NCI-H2171 (cell line): ENCODE measurements at places on chromosomes 12 and 14.

DNA sequence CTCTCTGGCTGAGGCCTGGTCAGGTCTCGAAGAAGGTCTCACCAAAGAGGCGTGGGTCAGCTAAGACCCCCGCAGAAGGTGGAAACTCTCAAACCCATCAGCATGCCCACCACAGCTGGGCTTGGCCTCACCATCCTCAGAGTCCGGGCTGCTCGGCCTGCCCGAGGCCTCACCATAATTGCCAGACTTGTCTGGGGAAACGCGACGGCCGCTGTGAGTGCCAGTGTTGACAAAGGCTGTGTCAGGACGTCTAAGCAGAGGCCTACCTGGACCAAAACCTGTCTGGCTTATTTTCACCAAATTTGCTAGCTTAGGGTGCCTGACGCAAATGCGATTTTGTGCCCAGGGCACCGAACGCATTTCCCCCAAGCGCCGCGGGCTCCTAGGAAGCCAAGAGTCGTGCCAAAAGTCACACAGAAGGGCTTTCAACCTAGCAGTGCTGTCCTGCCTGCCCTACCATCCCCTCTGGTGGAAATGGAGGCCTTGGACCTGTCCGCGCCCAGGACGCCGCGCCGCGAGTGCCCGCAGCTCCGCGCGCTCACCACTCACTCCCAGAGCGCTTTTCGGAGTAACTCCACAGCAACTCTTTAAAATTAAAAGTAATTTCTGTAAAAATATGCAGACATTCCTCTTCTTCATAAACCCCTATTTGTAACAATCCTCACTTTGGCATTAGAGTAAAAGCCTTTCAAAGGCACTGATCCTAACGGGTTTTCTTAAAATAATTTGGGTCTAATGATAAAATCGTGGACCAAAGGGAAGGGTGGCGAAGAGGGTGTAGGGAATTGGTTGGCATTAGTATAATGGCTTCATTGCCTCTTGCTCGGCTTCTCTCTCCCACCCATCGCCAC is 1.2 kb upstream of the ALX1 start:
- DNase-seq = no peak

DNA sequence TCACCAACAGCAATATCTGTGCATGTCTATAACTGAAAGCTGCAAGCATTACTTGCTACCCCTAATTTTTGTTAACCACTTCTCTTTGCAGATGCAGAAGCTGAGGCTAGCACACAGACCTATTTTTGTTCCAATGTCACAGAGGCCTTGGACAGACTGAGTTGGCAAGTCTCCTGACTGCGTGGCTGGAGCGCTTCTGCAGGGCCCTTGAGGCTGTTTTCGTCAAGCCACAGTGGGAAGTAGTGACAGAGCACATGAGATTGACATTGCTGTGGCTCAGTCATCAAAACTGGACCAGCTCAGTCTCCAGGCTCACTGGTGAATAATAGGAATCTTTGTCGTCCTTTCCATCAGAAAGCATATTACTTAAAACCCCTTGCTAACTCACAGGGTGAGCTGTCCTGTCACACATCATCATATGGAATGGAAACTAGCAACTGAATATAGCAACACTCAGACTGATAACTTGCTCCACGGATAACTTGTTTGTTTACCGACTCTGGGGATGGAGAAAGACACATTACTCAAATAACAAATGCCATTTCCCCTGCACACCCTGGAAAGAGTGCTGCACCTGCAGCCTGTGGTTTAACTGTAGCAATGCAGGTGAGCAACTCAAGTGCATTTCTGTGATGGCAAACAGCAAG is 43.6 kb upstream of the DDX11 start:
- DNase-seq = no peak

GRCh38 chr12:120257041-120257821 is 8.3 kb downstream of the PXN start:
- no peak for DNase-seq

- no peak for DNase-seq
Observed at GRCh38 chr12:44812062-44812461, 64.1 kb downstream of the NELL2 start.

GRCh38 chr12:40942326-40942725 is 245.8 kb upstream of the PDZRN4 start:
- DNase-seq = no peak

DNA sequence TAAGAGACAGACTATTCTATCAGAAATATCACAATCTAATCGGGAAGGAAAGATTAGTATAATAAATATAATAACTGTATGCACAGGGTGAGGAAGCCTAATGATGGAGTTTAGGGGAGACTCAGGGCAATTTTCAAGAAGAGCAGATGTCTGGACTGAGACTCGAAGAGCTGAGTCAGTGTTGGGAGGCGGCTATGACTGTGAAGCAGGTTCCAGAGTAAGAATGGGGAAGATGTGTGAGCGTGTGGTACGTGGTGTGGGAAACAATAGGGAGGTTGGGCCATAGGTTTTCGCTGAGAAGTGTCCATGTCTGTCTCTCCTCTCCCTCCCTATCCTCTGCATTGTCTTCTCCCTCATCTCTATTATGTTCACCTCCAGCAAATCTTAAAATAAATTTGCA is 85.6 kb downstream of the LMO3 start:
- no peak for DNase-seq

DNA sequence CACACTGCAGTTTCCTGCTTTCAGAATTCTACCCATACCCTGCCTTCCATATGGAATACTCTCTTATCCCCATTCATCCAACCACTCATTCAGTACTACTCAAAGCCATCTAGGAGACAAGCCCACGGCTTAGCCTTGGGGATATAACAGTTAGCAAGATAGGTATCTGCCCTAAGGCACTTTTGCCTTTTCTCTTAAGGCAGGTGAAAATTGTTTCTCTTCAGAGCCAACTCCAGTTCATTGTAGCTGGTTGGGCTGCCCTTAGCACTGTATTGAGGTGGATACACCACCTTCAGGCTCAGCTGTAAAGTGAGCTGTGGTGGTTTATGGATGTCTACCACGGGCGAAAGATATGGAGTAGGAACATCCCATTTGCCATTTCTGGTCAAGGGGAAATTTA is 729.7 kb upstream of the TBX3 start:
- DNase-seq = no peak

DNA sequence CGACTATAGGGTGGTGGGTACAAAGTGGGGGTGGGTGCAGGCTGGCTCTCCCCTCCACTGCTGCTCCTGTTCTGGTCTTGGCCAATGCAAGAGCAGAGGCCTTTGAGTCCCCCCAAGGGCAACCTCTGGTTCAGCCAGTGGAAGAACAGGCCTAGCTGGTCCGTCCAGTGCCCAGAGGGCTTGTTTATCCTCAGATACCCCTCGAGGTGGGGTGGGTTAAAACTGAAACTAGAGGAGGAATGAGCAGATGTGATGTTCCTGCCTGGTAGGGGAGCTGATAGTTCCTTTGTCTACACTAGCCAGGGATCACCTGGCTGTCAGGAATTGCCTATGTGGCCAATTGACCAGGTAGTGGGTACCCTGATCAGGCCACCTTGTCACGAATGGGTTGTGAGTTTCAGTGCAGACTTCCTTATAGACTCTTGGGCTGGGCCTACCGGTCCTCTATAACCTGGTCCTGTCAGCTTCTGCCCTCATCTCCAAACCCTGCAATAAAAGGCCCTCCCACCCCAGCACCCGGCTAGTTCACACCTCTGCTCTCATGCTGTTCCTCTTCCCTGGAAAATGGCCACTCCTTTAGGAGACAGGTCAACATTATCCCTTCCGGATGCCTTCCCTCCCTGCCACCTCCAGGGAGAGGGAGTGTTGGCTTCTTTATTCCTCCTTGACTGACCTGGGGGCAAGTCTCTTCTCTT is 10.7 kb upstream of the HSP90AA1 start:
- DNase-seq = no peak

GRCh38 chr12:17137396-17137795 is 531.4 kb upstream of the LMO3 start:
- DNase-seq = no peak

DNA sequence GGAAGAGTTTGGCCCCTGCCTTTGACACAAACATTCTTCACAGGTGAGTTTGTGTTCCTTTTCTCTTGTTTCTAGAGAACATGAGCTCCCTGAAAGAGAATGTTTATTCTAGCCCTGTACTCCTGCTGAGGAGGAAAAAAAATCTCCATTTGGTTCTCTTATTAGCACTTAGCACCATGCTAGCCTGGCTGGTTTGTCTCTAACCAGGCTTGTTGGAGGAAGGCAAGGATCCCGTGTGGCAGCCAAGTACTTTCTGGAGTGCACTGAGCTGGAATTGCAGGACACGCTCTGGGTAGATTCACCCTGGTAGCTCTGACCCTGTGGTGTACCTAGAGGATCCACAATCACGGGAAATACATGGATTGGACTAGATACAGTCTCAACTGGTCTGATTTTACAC is 41.9 kb downstream of the KCNA1 start:
- DNase-seq = no peak

- DNase-seq = no peak
Observed at GRCh38 chr12:117563007-117563406, 201.6 kb upstream of the NOS1 start.

- no peak for DNase-seq
Observed at GRCh38 chr12:43105426-43105981, 446.5 kb downstream of the ADAMTS20 start.

DNA sequence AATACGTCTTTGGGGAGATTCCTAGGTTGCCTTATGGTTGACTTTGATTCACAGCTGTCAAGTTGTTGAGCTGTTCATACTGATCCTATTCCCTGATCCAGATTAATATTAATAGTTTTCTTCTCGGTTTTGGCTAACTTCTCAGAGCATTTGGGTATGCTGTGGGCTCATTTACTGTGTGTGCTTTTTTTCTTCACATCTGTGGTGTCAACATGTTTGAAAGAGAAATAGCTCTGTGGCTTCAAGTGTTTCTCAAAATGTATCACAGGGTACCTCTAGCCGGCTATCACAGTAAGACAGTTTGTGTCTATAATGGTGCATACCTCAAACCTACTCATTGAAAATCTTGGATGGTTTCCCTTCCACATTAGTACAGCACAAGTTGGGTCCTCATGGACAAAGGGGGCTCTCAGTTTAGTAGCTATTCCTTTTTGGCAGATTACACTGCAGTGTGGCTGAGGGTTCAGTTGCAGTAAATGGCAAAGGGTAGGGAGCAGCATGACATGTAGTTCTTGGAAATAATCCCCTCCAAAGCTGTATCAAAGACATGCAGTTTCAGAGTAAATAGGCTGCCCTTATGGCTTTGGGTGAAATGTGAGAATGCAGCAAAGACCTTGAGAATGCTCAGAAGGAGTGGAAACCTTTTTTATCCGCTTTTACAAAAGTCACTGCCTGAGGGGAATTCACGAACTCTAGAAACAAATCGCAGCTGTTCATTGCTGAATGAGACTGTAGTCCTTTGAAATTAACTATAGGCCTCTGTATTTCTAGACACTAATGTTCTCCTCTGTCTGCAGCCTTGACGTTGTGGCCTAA is 102.4 kb upstream of the ATF1 start:
- DNase-seq = no peak

DNA sequence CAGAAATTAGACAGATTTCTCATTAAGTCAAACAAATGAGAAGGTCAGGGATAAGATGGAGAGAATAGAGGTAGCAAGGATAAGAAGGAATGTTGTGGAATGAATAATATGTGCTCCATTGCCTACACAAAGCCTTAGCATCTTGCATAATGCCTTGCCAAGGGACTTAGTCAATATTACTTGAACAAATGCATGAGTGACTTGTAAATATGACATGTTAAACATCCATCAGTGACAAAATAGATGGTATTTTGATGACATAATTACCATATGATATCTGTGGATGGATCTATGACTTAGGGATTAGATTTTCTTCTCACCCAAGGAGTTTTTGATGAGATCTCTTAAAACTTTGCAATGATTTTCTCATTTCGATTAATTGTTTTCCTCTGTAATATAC is 194.1 kb upstream of the RASSF8 start:
- no peak for DNase-seq

DNA sequence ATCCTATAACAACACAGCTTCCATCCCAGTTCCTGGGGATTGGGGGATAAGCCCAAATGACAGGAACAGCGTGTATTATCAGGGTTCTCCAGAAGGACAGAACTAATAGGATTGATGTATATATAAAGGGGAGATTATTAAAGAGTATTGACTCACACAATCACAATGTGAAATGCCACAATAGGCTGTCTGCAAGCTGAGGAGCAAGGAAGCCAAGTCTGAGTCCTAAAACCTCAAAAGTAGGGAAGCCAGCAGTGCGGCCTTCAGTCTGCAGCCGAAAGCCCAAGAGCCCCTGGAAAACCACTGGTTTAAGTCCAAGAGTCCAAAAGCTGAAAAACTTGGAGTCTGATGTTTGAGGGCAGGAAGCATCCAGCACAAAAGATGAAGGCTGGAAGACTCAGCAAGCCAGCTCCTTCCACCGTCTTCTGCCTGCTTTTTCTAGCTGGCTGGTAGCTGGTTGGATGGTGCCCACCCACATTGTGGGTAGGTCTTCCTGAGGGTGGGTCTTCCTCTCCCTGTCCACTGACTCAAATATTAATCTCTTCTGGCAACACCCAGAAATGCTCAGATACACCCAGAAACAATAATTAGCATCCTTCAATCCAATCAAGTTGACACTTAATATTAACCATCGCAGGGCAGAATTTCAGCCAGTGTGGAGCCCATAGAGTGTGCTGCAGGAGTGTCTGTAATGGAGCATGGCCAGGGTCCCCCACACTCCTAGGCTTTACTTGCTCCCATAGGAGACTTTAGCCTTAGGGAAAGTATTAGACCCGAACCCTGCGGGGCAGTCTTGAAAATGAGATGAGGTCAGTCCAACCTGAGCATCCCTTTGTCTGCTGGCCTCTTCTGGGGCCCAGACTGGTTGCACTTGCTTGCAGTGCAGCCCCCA is 111.1 kb downstream of the SINHCAF start:
- DNase-seq = no peak

DNA sequence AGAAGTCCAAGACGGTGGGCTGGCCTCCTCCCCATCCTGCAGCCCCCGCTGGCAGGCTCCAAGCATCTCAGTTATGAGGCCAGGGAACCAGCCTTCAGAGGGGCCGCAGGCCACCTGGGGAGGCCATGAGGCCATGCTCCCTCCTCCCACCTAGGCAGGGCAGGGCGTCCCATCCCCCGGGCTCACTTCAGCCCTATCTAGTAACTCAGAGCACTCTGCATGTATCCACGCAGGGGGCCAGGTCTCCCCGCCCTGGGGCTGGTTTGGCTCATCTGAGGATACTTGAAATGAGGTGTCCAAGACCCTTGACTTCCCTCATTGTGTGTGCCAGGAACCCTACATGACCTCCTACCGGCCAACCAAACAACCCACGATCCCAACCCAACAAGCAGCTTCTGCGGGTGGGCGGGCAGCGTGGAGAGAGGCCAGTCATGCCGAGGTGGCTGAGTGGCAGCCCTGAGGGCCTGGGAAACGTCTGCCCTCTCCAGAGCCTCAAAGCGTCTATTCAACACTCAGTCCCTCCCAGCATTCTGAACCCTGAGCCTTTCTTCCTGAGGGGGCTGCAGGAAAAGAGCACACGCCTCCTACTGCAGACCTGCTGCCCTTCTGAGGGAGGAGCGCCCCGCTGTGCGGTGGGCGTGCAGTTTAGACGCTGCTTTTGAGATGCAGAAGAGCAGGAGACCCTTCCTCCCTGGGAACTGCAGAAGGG is 16.8 kb downstream of the ISCA2 start:
- no peak for DNase-seq

- DNase-seq = no peak
Observed at GRCh38 chr12:121892673-121893561, 4.3 kb downstream of the PSMD9 start.

- no peak for DNase-seq
Observed at GRCh38 chr12:114681116-114681871, 2.7 kb downstream of the TBX3 start.

- DNase-seq = no peak
Observed at GRCh38 chr12:103308396-103308795, 187.4 kb downstream of the C12orf42 start.

GRCh38 chr14:67652189-67652588 is 22.2 kb downstream of the VTI1B start:
- DNase-seq = no peak
